ENCODE measurements at places on chromosomes 5 and 9. TPM values are rescaled to one million over a fixed set of nuclear protein-coding genes. Genes with fewer than 3 reads are reported as not detected.

TRIM36 gene
- 0.29 TPM for total RNA-seq

PRR16 gene
- 9.3 TPM for total RNA-seq

PRUNE2 gene
- 10.6 TPM for total RNA-seq

SPIN1 gene
- 104 TPM for total RNA-seq

GOLGA2 gene
- 114 TPM for total RNA-seq

TXNDC8 gene
- total RNA-seq, result not detected

TNFSF15 gene
- total RNA-seq, result 0.44 TPM

PCDHA6 gene
- total RNA-seq, result 0.50 TPM

SAPCD2 gene
- 1.5 TPM for total RNA-seq

ANXA1 gene
- total RNA-seq, result 691 TPM

SOX30 gene
- total RNA-seq, result under 0.01 TPM

RNF224 gene
- total RNA-seq, result 0.17 TPM

CCL27 gene
- total RNA-seq, result 0.15 TPM

CHSY3 gene
- 1.7 TPM for total RNA-seq

SLCO4C1 gene
- not detected for total RNA-seq

PAX5 gene
- not detected for total RNA-seq

WDR38 gene
- total RNA-seq, result not detected

CPEB4 gene
- 16.0 TPM for total RNA-seq

SPAAR gene
- total RNA-seq, result not detected

POLR3G gene
- total RNA-seq, result 6.9 TPM

TERT gene
- total RNA-seq, result not detected

FGF1 gene
- total RNA-seq, result 2.6 TPM

CCDC171 gene
- total RNA-seq, result 2.8 TPM

CDKN2B-AS1 gene
- total RNA-seq, result 4.5 TPM

OR1L8 gene
- total RNA-seq, result not detected

C1QTNF3 gene
- 0.99 TPM for total RNA-seq

MAMDC2 gene
- 3.2 TPM for total RNA-seq

TEX48 gene
- not detected for total RNA-seq

ANKRD34B gene
- total RNA-seq, result not detected

AMBP gene
- 0.17 TPM for total RNA-seq

OGN gene
- 17.5 TPM for total RNA-seq

SLC25A48 gene
- total RNA-seq, result not detected

TCF7 gene
- total RNA-seq, result 7.1 TPM

OR5C1 gene
- not detected for total RNA-seq
